ENCODE measurements at places on chromosomes 16 and 17.

GRCh38 chr17:17073030-17073564 is 30.8 kb downstream of the MPRIP start:
- no peak for DNase-seq

- no peak for DNase-seq
Measured at GRCh38 chr17:45106096-45106495, 26.2 kb downstream of the PLCD3 start.

DNA sequence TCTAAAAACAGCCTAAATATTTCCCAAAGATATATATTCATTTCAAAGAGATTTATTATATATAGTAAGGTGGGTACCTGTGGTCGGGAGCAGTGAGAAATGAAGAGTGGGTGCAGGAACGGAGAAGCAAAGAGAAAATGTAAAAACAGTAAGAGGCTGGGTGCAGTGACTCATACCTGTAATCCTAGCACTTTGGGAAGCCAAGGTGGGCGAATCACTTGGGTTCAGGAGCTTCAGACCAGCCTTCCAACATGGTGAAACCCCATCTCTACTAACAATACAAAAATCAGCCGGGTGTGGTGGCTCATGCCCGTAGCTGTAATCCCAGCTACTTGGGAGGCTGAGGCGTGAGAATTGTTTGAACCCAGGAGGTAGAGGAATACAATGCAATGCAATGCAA is 257.1 kb downstream of the BCAS3 start:
- no peak for DNase-seq

GRCh38 chr16:55437625-55438024 is 41.4 kb upstream of the MMP2 start:
- DNase-seq = no peak
